ENCODE measurements at places on chromosomes 16 and 17.

DNA sequence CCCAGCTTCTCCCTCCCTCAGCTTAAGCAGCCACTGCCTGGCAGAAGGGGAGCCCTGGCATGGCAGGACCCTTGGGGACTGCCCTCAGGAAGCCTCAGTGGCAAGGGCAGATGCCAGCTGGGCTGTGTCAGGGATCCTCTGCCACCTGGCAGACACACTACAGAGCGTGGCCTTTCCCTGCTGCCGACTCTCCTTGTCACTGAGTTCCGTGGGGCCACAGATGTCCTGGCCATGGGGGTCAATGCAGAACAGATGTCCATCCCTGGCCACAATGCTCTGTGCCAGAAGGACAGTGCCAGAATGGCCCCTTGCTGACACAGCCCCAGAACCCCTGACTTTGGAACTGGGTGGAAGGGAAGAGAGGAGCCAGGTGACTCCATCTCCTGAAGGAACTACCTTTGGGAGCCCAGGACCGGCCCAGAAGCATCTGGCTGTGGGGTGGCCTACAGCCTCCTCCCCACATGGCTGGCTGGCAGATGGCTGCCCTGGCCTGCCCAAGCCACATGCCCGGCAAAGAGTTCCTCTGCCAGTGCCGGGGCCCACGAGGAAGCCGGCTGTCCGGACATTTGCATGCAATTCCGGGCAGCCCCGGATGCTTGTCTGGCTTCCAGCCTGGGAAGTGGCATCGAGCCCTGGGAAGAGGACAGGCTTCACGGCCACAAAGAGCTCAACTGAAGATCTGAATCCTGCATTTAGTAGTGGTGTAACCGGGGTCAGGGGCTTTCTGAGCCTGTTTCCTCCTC is 24.1 kb downstream of the NPTX1 start:
- DNase-seq, result no peak

GRCh38 chr16:87816507-87817100 is 50.8 kb upstream of the KLHDC4 start:
- DNase-seq, result no peak

DNA sequence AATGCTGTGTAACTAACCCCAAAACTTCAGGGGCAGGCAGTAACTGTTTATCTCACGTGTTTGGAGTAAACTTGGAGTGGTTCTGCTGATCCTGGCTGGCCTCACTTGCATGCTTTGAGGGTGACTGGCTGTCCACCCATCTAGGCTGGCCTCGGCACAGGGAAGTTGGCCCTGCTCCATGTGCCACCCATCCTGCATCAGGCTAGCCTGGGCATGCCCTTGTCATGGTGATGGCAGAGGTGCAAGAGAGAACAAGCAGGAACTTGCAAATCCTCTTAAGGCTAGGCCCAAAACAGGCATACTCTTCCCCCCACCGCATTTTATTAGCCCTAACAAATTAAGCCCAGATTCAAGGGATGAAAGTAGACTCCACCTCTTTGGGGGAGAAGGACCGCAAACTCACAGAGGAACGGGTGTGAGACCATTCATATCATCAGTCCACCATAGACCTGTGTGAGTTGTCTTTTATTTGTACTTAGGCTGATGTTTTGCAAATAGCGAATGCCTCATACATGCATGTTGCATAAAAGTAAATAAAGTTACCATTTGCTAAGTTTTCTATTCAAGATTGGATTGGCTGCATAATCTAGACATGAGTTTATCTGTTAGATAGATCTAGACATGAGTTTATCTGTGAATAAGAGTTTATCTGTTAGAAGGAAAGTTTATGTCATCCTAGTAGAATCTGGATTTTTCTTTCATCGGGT is 221.0 kb downstream of the CCDC182 start:
- DNase-seq, result no peak

GRCh38 chr17:7882629-7883028 is 6.0 kb upstream of the CHD3 start:
- DNase-seq, result no peak

GRCh38 chr17:27259356-27259755 is 34.6 kb upstream of the WSB1 start:
- DNase-seq, result no peak

GRCh38 chr17:29124135-29124924 is 55.9 kb downstream of the MYO18A start:
- no peak for DNase-seq
